Dermis blood vessel endothelial cell (primary cell): ENCODE measurements at places on chromosomes 6 and 20. TPM values are rescaled to one million over a fixed set of nuclear protein-coding genes. Genes with fewer than 3 reads are reported as not detected.

DNA sequence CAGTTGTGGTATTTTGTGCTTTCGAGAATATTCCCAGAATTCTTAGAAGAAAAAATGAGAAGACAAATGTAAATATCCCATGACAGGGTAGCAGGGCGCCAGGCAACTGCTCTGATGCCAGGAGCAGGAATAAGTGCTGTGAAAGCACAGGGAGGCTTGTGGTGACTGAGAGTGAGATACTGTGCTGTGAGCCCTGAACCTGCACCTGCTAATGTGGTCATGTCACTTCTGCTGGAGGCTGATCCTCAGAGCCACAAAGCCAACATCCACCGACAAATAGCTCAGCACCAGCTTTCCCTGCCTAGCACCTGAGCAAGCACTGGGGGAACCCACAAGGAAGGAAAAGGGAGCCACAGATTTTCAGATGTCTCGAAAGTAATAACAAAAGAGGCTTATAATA is 368.6 kb upstream of the CDH4 start:
- no peak for DNase-seq

DNA sequence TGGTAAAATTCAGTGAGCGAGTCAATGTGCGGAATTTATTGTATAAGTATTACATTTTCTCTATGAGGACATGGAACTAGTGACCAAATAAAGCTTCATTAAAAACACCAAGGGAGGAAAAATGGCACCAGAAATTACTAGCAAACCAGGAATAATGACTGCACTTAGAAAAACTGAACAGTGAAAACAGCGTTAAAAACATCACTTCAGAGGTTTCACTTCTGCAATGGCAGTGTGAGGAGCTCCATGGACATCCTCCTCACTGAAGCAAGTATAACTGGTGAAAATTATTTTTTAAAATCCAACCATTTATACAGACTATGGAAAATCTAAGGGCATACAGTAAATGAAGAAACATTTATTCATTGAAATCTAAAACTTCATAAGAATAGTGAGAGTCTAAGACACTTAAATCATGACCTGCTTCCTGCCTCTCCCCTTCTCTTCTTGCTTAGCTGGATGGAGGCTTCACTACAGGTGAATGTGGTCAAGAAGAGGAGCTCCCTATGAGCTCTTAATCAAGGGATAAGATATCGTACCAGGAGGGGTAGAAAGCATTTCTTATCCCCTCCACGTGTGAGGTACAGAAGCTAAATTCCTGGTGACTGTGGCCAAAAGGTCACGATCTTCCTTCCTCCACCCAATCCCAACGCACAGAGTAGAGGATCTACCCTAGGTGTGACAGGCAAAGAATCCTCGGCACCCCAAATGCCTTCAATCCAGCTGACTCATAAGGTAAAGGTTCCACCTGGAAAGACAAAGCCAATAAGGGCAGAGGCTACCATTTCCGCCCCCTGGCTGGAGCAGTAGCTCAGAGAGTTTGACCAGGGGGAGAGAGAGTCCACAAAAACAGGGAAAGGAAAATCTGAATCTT is 12.3 kb upstream of the ASF1A start:
- DNase-seq: no peak

DNA sequence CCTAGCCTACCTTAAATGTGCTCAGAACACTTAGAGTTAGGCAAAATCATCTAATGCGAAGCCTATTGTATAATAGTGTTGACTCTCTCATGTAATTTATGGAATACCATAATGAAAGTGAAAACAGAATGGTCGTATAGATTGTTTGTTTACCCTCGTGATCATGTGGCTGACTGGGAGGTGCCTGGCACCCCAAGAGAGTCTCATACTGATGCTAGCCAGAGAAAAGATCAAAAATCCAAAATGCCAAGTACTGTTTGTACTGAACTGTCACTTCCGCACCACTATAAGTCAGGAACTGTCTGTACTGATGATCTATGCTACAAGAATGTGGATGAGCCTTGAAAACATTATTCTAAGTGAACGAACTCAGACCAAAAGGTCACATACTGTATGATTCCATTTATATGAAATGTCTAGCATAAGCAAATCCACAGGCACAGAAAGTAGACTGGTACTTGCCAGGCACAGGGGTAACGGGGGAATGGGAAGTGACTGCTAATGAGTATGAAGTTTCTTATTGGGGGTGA is 22.4 kb downstream of the ZMYND8 start:
- DNase-seq: peak; percentile 97

DNA sequence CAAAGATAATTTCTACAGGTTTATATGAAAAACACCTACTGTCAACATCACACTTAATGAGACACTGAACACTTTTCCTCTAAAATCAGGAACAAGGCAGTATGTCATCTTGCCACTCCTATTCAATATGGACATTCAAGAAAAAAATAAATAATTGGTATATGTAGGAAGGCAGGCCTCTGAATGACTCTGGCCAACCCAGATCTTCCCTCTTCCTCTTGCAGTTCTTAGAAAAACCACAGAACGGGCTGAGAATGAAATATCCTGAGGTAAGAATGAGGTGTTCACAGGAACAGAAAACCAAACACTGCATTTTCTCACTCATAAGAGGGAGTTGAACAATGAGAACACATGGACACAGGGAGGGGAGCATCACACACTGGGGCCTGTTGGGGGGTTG is 1207.2 kb upstream of the CITED2 start:
- no peak for DNase-seq

DNA sequence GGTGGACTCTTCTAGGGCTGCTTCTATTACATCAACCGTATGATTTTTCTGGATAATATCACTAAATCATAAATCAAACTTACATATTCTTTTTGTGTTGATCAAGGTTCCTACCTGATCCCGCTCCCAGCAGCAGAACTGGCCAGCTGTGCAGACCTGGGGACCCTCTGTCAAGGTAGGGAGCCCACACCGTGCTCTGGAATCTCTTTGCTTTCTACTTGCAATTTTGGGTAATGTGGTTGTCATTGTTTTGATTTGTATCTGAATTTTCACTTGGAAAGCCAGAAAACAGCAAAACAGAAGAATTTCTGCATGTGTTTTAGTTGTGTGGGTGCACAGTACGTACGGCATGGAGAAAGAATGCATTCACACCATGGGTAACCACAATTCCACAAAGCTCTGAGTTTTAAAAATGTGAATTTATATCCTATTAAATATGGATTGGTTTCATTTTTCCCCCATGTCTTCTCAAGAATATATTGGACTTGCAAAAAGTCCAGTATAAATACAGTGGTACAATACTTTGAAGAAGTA is 80.1 kb downstream of the ADGRG6 start:
- no peak for DNase-seq

DNA sequence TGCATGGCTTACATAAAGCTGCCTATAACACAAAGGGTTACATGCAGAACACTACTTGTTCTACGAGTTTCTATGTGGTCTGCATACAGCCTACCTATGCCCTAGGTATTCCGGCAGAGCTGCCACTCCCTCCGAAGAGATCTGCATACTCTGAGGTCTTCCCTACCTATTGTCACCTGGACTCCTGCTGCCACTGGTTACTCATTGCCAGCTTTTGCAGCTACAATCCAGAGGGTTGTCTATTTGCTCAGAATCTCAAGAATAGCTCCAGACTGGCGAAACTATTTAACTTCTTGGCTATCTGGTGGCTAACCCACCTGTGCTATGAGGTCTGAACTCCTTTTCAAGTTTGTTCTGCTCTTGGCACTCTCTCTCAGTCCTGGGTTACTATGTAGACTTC is 323.3 kb downstream of the BMP2 start:
- DNase-seq: no peak

DNA sequence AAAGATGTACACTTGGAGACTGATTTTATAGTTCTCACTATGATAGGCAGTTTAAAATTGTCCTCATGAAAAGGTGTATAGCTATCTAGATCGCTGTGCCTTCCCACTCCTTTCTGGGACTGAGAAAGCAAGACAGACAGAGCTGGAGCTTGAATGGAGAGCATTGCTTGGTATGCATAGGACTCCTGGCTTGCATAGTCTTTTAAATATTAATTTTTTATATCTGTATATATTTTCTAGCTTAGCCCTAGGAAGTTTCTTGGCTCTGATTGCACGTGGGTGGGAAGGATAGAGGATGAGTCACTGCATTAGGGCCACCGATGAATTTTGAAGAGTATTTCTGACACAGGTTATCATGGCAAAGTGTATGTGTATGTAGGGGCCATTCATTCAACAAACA is 150.0 kb upstream of the SPACA1 start:
- peak; percentile 41 for DNase-seq

DNA sequence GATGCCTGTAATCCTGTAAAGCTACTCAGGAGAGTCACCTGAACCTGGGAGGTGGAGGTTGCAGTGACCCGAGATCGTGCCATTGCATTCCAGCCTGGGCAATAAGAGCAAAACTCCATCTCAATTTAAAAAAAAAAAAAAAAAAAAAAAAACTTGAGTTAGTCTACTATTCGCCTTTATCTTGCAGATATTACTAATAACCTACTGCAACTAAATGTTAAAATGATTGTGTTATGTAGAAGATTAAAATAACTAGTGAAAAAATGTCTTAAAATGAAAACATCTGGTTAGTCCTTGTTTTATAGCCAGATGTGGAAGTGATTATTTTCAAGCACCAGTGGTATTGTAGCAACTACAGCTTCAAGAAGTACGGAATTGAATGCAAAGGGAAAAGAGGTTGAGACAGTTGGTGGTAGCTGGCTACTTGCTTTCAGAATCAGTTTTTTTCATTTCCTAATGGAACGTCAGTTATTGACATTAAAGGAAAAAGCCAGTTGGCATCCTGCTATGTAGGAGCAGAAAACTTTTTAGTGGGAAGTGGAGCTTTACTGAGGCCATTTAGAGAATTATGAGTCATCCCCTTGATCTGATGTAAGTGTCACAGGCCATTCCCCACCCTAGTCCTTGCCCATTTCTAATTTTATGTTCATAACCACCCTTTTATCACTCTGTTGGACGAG is 43.8 kb upstream of the DYNLRB1 start:
- peak; percentile 70 for DNase-seq

DNA sequence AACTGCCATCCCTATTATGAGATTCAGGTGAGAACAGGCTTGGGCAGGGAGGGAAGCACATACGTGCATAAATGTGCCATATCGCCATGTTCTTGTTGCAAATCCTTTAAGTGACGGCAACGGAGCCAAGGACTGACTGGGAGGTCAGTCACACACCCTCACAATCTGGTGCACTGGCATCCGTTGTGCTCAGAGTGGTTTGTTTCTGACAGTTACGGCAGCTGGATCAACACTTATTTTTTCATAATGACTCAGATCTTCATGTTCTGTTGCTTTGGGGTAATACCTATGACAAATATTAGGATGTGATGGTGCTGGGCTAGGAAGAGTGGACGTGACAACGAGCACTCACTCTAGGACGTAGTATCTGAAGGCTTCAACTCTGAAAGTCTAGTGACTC is 56.2 kb upstream of the PREP start:
- peak; percentile 59 for DNase-seq

The NUDT3 gene
- total RNA-seq: 24.3 and 33.9 TPM in 2 replicates

The NKX2-2 gene
- not detected in 2 replicates for total RNA-seq

DNA sequence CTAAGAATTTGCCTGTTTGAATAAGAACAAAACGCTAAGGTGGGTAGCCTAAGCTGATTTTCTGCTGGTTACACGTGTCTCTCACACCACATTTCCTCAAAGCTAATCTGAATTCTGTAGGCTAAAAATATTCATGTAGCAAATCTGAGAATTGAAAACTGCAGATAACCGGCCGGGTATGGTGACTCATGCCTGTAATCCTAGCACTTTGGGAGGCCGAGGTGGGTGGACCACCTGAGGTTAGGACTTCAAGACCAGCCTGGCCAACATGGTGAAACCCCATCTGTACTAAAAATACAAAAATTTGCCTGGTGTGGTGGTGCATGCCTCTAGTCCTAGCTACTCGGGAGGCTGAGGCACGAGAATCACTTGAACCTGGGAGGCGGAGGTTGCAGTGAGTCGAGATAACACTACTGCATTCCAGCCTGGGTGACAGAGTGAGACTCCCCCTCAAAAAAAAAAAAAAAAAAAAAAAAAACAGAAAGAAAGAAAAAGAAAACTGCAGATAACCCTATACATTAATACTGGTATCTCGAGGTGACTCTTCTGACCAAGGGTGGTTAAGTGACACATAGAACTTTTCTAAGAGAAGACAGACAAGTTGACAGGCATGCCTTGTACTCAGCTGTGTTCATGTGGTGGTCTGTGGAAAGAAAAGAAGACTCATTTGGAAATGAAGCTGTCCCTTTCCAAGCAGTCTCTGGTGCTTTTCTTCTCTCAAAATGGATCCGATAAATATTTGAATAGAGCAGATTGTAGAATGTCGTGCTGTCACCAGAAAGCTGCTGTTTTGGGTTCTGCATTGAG is 24.7 kb upstream of the ASXL1 start:
- peak; percentile 16 for DNase-seq

The PPT2 gene
- total RNA-seq: 69.8 and 82.5 TPM in 2 replicates

The CFB gene
- total RNA-seq: 1.6 and 2.0 TPM in 2 replicates

- DNase-seq: no peak
Observed at GRCh38 chr6:71336901-71337300, 48.3 kb downstream of the OGFRL1 start.

The ZC2HC1B gene
- total RNA-seq: not detected in 2 replicates

The KIAA1755 gene
- 0.05 and 0.51 TPM in 2 replicates for total RNA-seq

GRCh38 chr6:9168669-9169068 is 733.3 kb upstream of the SLC35B3 start:
- DNase-seq: no peak

- DNase-seq: peak; percentile 57
Observed at GRCh38 chr6:74899416-74899815, 306.4 kb downstream of the COL12A1 start.

GRCh38 chr20:39326050-39326449 is 363.9 kb downstream of the DHX35 start:
- no peak for DNase-seq

DNA sequence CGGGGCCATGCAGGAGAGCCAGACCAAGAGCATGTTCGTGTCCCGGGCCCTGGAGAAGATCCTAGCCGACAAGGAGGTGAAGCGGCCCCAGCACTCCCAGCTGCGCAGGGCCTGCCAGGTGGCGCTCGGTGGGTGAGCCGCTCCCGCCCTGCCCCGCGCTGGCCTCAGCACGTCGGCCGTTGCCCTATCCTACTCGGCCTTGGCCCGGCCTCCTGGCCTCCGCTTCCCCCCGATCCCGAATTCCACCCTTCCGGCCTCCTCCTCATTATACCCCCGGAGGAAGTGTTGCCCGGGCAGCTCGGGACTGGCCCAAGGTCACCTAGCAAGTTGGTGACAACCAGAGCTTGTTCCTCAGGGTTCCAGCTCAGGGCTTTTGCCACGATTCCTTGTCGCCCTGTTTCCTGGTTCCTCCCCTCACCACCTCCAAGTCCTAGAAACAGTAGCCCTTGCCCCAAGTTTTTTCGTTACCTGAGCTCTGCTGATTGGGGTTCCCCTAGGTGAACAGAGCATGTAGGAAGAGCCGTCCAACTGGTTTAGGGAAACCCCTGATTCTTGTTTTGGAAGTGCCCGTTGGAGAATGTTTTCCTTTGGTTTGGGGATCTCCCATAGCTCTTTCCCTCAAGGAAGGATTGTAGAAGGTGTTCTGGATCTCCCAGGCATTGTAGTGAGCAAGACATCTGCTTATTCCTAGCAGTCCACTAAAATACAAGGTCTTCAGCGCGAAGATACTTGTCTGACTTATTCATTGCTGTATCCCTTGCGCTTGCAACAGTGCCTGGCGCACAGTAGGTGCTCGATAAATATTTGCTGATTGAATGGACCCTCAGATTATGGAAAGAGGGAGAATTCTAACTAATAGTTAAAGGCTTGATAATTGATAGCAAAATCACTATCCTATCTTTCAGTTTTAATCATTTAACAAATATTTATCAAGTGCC is 641 bp downstream of the ARFGEF2 start:
- DNase-seq: peak; percentile 59
